Stimulated activated naive CD8-positive, alpha-beta T cell treated with anti-CD3 and anti-CD28 coated beads, Interleukin-15, amount 100 ng/mL, for 72 hours (primary cell): ENCODE measurements at places on chromosomes 2 and 18.
A peak's percentile ranks its signal among the peaks of the same experiment; 100 is the strongest.

DNA sequence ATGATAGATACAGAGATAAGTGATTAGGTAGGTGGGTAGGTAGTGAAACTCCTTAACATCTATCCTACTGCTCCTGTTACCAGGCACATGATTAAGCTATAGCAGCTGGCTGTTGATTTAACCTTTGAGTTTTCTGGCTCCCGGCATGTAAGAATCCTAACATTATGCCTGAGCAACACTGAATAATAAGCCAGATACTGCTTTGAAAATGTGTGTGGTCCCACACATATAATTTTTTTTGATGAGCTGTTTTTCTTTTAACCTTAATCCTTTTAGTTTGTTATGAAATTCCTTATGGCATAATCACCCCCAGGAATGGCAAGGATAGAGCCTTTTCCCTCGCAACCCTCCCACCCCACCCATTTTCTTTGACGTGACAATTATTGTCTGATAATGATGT is 104.2 kb upstream of the NEUROD1 start:
- DNase-seq: no peak

- DNase-seq: no peak
These were observed 339 bp downstream of the ACAA2 start for GRCh38 chr18:49813069-49813318.

DNA sequence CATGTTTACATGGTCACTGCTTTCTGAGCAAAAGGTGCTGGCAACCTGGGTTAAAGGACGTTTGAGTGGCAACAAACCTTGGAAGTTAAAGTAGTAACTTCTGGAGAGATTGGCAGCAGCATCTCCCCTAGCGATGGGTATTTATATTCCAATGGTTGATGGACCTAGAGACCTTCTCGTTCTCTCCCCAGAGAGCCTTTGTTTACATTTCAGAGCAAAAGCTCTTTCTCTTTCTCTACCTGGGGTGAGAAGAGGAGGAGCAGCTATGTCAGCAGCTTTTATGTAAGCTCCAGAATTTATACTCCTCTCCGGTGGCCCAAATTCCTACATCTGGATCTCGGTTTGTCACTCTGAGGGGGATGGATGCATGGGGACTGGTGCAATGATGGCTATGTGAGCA is 213.7 kb upstream of the ARL4C start:
- DNase-seq: no peak

DNA sequence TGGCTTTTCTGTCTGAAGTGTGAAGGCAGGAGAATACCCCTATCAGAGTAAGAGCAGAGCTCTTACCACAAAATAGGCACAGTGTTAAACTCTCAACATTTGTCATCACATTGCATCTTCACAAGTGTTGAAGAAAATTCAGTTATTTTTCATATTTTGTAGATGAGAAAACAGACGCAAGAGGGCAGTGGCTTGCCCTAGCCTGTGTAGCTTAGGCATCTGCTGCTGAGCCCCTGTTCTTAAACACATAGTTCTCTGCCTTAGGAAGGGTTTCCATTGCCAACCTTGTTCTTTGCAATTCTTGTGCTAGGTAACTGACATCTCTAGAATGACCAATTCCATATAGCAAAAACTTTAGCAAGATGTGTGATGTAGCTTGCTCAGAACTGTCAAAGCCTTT is 112.7 kb upstream of the RMDN2 start:
- no peak for DNase-seq

GRCh38 chr2:239318151-239318611 is 82.6 kb downstream of the HDAC4 start:
- peak; percentile 2 for DNase-seq

DNA sequence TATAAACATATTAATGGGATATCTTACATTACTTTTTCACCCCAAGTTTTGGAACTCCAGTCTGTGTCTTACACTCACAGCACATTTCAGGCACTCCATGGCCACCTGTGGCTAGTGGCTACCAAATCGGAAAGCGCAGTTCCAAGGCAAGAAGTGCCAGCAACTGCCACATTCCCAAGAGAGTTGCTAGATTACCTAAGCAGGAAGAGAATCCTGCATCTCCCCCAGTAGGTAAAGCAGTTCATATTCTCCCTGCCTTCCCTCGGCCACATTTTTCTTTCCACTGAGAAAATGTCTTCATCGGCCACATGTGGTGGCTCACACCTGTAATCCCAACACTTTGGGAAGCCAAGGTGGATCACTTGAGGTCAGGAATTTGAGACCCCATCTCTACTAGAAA is 62.8 kb downstream of the MEX3C start:
- no peak for DNase-seq

- no peak for DNase-seq
These were observed 87.0 kb downstream of the MTX2 start for GRCh38 chr2:176356251-176356650.

GRCh38 chr2:36966370-36967235 is at the start of gene STRN:
Gene STRN, minus strand, starts transcription at chr2:36966536. Its CDS starts 73 bp downstream, at chr2:36966463.
- peak; percentile 98 for DNase-seq

DNA sequence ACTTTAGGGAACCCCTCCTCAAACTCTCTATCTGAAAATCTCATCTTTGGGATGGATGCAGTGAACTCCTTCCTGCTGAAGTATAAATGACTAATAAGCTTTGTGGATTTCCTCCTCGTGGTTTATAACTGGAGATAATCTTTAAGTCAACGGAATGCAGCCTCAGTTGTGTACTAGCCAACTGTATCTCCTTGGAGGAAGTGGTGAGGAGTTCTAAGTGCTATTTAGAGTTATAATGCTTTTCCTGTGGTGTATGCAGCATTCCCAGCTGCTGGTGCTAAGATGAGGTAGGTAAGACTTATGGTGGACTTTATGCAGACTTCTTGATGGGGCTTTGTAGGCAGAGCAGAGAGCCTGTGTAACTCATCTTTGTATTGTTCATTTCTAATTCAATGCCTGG is 90.9 kb downstream of the LYPD6B start:
- no peak for DNase-seq

DNA sequence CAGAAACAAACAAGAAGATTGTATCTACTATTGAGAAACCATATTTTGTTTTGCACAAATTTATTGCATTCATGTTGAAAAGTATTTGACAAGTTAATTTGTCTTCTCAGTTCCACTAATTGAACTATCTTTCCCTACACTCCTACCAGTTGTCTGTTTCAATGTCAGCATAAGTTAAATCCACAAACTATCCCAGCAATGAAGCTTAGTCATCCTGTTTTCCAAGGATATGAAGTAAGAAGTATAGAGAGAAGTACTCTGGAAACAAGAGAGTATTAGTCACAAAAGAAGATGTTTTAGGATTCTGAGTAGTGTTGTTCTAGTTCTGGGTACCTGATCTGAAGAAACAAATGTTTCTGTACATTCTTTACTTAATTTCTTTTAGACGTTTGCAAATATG is 261.6 kb upstream of the ZNF804A start:
- no peak for DNase-seq

DNA sequence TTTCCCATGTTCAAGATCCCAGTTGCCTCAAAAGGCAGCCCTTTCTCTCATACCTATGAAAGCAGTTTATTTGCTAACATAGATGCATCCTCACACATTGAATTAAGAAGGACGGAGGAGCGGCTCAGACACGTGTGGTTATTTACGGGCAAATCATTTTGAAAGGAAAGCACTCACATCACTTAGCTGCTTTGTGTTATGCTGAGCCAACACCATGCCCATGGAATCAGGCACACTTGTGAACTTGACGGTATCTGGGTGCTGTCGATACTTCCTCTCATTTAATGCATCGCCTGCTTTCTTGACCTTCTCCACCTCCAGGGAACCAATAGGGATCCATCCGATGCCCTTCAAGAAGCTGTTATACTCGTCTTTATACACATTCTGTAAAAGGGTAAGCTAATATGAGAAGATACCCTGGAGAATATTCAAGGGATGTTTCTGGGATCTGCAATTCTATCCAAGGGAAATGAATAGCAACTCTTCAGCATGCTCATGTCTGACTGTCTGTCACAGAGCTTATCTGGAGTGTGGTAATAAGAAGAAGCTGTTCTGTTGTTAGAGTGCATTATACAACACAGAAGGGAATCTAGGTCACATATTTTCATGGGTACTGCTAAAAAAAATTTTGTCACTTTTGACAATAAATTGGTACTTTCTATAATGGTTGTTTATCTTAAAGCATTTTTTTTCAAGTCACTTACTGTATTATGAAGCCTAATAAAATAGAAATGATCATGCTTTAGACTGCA is 63.3 kb downstream of the NEB start:
- no peak for DNase-seq

GRCh38 chr2:128154225-128154624 is 63.2 kb downstream of the UGGT1 start:
- DNase-seq: no peak

DNA sequence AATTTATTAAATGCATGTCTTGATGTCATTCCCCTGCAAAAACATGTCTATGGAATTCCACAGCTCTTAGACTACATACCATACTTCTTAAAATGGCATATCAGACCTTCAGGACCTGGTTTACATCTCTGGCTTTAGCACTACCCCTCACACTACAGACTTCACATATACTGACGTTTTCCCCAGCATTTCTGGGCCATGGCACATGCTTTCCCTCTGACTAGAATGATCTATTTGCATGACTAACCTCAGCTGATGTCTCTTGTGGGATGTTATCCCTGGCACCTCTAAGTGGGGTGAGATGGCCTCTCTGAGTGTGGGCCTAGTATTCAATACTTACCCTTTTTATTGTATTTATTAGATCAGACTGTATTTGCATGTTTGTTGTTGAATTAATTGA is 381.6 kb downstream of the ERBB4 start:
- DNase-seq: no peak

GRCh38 chr2:30135541-30135940 is 11.3 kb upstream of the YPEL5 start:
- DNase-seq: no peak

GRCh38 chr2:35082072-35082471 is 1273.5 kb upstream of the CRIM1 start:
- no peak for DNase-seq

- DNase-seq: no peak
These were observed 18.1 kb downstream of the NABP1 start for GRCh38 chr2:191696001-191696400.

GRCh38 chr18:34595690-34596089 is 114.4 kb upstream of the DTNA start:
- no peak for DNase-seq

DNA sequence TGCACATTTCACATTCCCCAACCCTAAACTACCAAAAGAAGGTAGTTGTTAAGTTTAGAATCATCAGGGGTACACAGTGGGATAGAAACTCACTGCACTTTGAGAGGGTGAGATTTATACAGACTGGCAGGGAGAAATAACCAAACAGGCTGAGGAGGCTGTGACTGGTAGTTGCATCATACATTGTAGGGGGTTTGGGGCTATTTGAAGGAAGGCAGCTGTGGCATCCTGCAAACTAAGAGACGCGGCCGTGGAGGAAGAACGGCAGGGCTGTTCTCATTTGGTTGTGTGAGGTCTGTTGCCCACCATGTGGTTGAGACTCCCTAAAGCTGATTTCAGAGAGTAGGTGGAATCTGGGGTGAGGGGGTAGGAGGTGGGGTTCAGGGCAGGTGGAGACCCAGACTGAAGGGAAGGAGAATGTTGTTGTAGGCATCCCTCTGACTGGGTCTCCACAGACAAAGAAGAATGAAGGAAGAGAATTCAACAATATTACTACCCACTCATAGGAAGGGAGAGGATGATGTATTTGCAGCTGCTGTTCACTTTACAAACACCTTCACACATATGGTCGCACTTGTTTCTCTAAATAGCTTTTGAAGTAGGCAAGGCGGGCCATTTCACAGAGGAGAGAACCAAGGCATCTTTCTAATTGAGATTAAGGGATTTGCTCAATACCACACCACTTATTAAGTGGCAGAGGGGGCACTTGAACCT is 170.9 kb upstream of the SIX2 start:
- DNase-seq: no peak

- DNase-seq: no peak
These were observed 88.6 kb downstream of the LIPG start for GRCh38 chr18:49650426-49650891.

DNA sequence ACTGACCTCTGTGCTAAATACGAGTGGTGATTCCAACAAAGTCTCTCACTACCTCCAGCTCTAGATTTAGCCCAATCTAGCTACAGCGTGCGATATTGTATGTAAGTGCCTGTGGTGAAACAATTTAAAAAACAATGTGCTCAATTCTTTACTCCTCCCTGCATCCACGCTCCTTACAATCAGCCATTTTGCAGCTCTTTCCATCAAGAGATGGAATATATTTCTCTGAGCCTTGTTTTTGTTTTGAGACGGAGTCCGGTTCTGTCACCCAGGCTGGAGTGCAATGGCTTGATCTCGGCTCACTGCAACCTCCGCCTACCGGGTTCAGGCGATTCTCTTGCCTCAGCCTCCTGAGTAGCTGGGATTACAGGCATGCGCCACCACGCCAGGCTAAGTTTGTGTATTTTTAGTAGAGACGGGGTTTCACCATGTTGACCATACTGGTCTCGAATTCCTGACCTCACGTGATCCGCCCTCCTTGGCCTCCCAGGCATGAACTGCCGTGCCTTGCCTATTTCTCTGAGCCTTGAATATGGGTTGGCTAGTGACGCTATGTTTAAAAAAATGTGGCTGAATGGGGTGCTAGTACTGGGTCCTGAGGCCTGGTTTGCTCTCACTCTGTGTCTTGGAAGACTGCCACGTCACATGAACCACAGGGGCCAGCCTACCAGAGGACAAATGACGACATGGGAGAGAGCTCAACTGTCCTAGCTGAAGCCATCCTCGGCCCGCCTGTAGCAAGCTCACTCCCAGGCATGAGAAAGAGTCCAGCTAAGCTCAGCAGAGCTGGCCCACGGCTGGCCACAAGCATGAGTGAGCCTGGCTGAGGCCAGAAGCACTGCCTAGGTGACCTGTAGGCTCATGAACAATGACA is 14.8 kb downstream of the WDFY1 start:
- DNase-seq: no peak

- no peak for DNase-seq
These were observed 127.5 kb downstream of the COL4A4 start for GRCh38 chr2:227036527-227036926.

DNA sequence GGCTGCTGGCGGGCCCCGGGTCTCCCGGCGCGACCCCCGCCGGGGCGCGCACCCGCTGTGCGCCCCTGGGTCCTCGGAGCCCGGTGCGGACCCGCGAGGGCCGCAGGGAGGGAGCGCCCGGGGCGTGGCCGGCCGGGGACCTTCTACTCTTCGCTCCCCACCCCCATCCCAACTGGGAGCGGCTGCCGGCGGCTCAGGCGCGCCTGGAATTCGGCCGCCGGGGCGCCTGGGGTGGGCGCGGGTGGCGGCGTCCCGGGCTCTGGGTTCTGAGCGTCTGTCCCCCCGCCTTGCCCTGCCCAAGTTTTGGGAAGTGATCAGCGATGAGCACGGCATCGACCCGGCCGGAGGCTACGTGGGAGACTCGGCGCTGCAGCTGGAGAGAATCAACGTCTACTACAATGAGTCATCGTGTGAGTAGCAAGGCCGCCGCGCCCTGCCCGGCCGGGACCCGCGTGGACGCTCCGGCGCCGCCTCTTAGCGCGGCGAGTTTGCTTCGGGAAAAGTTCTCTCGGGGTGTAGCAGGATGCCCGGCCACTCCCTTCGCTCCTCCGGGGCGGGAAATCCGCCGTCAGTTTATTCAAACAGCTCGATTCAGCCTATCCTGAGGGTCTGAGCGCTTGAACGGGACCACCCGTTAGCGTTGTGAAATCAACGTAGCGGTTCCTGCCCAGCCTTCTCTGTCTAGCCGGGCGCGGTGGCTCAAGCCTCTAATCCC is 502 bp downstream of the TUBB6 start:
- DNase-seq: peak; percentile 48
